ENCODE measurements at places on chromosomes 2 and 18.

DNA sequence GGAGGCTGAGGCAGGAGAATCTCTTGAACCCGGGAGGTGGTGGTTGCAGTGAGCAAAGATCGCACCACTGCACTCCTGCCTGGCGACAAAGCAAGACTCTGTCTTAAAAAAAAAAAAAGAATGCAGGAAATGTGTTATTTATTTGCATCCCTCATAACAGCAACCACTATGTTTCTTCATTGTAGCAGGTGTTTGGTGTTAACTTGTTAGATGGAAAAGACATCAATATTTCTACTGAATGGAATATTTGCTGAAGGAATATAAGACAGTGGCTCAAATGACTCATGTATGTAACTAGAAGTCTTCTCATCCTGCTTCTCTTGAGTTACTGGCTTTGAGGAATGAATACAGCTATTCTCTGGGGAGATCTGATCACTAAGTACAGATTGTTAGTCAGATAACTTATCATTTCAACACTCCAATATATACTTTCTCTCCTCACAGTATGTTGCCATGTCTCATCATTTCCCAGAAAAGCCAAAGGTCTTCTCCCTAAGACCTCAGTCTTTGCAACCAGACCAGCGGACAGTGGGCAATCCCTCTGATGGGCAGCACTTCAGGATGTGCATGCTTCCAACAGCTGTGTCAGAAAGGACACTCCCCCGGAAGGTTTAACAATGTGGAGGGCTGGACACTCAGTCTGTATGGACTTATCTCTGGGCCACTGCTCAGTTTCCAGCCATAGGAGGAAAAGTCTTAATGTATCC, 104.4 kb upstream of the STK17B start:
- DNase-seq, result no peak

- DNase-seq, result no peak
Measured at GRCh38 chr18:23442958-23443357, 10.1 kb upstream of the RIOK3 start.

GRCh38 chr2:6254441-6254840, 562.3 kb downstream of the SOX11 start:
- no peak for DNase-seq

GRCh38 chr2:64651590-64651989, 2.1 kb downstream of the SERTAD2 start:
- DNase-seq, result no peak

- no peak for DNase-seq
Measured at GRCh38 chr18:24315170-24315569, 82.5 kb downstream of the OSBPL1A start.

DNA sequence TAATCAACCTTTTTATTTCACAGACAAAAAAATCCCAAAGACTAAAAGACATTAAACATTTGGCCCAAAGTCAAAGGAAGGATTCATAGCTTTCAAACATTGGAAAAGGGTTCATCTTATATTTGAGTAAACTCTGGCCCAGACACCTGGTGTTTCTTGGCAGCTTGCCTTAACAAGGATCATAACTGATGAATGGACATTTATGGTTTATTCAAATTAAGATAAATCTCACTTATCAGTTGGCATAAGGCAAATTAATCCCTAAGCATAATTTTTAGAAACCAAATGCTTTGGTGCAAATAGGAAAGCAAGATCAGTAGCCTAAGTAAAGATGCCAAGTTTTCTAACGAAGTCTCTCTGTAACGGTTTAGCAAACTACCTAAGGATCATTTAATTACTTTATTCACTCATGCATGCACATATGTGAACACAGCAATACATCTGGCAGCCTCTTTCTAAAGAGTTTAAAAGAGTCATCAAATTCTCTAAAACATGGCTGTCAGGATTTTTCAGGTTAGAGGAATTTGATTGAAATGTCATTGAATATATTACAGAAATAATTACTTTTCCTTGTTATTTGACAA, 323.4 kb upstream of the RBMS1 start:
- DNase-seq, result no peak

All from activated CD8-positive, alpha-beta memory T cell treated with anti-CD3 and anti-CD28 coated beads, Interleukin-2, amount 50 U/mL, for 4 hours (primary cell).